Stimulated activated CD4-positive, alpha-beta T cell treated with anti-CD3 and anti-CD28 coated beads, Interleukin-12 subunit alpha, Interleukin-12 subunit beta, amount 100 ng/mL, for 4 hours (primary cell): ENCODE measurements at places on chromosomes 7 and 10.

DNA sequence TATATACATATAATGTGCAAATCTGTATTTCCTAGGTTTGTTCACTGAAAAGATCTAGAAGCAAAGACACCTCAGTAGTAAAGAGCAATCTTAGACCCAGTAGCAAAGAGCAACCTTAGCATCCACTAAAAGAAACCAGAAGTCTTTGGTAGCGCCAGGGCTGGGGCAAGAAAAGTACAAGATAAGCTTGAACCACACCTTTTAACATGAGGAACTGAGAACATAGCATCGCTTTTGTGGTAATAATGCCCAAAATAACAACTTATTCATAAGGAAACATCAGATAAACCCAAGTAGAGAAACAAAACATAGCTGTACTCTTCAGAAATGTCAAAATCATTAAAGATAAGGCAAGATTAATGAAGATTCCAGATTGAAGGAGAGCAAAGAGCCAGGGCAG is 173.4 kb downstream of the IMMP2L start:
- no peak for DNase-seq

DNA sequence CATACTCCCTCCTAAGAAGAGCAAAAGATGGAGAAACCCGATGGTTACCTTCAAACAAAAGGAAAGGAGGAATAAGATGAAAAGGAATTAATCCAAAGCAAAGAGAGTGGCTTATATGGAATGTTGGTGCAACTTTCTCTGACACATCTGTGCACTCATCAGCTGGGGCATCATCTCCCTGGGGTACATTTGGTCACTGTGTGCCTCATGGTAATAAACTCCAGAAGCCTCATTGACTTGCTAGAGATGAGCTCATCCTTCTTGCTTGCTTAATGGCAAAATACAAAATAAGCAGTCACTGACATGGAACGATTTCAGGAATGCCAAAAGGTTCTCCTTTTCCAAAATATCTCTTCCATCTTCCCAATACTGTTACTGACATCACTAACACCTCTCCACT is 22.5 kb downstream of the CAV1 start:
- DNase-seq, result no peak

- DNase-seq, result no peak
Measured at GRCh38 chr7:112125250-112125649, 80.9 kb downstream of the DOCK4 start.

GRCh38 chr7:95253986-95254385 is 70.3 kb downstream of the PON1 start:
- no peak for DNase-seq

- DNase-seq, result no peak
Measured at GRCh38 chr10:30812018-30812851, 182.7 kb upstream of the LYZL2 start.

GRCh38 chr10:58992830-58993460 is 183.5 kb upstream of the PHYHIPL start:
- no peak for DNase-seq

GRCh38 chr10:84095811-84096497 is 43.4 kb upstream of the GHITM start:
- DNase-seq, result no peak

GRCh38 chr7:152883858-152884257 is 124.3 kb downstream of the ACTR3B start:
- DNase-seq, result no peak

DNA sequence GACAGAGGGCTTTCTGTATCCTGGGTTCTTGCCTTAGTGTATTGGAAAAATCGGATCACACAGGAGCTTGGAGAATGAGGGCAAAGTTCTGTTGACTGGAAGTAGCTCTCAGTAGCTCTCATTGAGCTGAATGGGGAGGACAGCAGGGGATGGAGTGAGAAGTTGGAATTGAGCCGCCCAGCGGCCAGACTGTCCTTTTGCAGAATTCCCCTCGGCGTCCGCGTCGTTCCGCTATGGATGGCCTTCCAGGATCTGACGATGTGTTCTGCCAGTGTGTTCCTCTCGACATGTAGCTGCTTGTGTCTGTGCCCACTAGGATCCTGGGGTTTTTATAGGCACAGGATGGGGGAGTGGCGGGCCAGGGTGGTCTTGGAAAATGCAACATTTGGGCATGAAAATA is 351.8 kb upstream of the SEMA3A start:
- no peak for DNase-seq

GRCh38 chr10:129501652-129502436 is 34.8 kb downstream of the MGMT start:
- no peak for DNase-seq

DNA sequence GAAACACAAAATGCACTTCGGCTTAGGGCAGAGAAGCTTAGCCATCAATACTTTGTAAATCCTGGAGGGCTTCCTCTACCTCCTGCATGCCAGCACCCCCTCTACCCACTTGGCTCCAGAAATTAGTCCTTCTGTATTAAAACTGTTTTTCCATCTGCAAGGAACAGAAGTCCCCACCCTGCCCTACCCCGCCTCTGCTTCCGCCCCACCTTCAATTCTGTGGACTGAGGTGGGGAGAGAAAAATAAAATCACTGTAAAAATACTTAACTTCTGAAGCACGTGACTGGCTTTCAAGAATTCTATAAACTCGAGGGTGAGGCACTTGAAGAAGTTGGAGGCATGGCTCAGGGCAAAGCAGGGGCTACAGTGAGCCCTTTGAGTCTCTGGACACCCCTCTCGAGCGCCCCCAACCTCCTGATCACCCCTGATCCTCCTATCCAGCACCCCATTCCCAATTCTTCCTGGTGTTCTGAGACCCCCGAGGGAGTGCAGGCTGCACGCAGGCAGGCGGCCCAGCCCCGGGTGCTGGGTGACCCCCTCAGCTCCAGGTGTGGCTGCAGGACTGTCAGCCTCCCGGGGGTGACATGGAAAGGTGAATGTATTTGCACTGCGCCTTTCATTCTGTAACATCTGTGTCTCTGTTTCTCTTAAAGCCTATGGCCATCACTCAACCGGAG is 7.3 kb upstream of the KIAA1217 start:
- DNase-seq, result no peak

DNA sequence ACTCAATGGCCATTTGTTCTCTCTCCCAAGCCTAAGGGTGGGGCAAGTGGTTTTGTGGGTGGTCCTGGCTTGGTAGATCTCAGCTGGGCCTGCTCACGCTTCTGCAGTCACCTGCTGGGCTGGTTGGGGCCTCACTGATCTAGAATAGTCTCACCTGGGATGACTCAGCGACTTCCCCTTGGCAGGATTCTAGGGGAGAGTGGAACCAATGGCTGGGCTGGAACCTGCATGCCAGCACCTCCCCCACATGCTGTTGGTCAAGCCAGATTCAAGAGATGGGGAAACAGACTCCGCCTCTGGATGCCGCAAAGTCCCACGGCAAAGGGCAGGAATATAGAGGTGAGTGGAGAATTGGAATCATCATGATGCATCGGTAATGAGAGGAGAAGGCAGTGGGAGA is 292.9 kb upstream of the NPVF start:
- no peak for DNase-seq

GRCh38 chr7:76074972-76075370 is 27.1 kb downstream of the MDH2 start:
- DNase-seq, result no peak

- DNase-seq, result no peak
Measured at GRCh38 chr7:68394131-68394530, 1204.1 kb upstream of the AUTS2 start.

DNA sequence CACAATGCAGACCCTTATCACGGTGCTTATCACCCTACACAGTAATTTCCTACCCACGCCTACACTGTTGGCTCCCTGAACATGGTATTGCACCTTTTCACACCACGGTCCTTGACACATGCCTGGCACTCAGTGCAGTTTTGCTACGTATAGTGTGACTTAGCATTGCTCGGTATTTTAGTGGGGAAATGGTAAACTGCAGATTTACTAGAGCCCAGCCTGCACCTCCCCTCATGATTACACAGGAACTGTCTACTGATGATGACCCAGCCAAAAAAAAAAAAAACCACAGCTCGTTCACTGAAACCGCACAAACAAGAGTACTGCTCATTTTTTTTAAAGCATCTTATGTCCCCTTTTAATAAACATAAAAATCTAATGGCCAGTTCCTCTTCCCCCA is 124.2 kb upstream of the ZNF746 start:
- no peak for DNase-seq

DNA sequence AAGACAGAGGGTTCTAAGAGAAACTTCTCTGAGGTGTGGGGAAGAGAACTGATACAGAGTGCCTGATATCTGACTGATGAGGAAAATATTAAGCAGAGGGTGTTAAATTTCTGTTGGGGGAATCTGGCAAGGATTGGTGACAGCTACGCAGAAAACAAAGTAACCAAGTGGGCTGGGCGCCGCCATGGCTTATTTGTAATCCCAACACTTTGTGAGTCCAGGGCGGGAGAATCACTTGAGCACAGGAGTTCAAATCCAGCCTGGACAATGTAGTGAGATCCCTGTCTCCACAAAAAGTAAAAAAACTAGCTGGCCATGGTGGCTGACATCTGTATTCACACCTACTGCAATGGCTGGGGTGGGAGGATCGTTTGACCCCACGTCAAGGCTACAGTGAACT is 2.1 kb upstream of the C7orf25 start:
- no peak for DNase-seq

DNA sequence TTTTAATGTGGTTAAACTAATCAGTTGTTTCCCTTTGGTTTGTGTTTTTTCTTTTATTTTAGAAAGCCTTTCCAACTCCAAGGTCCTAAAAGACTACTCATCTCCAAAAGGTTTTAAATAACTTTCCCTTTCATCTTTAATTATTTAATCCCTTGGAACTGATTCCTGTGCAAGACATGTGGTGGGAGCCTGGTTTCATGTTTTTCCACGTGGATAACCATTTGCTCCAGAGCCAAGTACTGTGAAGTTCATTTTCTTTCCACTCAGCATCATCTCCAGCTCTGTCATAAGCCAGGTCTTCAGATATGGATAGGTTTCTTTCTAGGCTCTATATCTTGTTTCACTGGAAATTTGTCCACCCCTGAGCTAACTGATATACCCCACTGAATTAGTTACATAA is 16.7 kb downstream of the PPP1R3C start:
- no peak for DNase-seq

GRCh38 chr7:56199639-56200038 is 83.4 kb upstream of the NUPR2 start:
- DNase-seq, result no peak

GRCh38 chr10:10798102-10798863 is 219.4 kb upstream of the CELF2 start:
- no peak for DNase-seq

GRCh38 chr10:30439931-30440330 is 5.9 kb downstream of the MAP3K8 start:
- DNase-seq, result no peak

DNA sequence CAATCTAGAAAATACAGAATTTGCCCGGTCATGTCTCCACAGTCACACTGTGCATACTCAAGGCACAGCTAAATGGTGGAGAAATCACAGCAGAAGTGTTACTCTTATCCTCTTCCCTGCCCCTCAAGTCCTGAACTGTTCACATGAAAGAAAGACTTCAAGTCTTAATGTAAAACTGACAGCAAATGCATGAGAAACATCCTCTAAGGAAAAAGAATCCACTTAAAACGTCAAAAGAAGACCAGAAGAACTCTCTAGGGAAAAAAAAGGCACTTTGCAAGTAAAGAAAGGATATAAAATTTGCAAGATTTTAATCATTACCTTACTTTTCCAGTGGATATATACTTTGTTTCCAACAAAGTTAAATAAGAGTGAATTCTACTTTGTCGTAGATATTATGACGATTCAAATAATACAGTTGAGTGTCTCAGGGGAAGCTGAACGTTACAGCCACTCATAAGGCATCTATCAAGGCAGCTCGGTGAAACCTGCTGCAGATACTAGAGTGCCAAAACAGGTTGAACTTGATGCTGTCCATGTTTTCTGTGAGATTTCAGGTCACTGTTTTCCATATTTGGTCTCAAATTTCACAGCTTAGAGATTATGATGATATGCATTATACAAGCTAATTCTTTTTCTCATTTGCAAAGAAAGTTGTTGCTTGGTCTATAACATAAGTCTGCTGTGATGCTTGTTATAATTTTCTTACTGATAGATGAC is 155.0 kb downstream of the CTTNBP2 start:
- DNase-seq, result no peak

GRCh38 chr7:35037211-35037525 is at the start of gene DPY19L1:
TSS of gene DPY19L1 (minus strand) at chr7:35037485. CDS start at chr7:35037394, 91 bp downstream.
- no peak for DNase-seq

GRCh38 chr10:15472008-15472407 is 100.9 kb upstream of the FAM171A1 start:
- no peak for DNase-seq

GRCh38 chr10:4195213-4195612 is 410.2 kb upstream of the KLF6 start:
- DNase-seq, result no peak

- no peak for DNase-seq
Measured at GRCh38 chr7:116557066-116557585, 32.3 kb downstream of the CAV1 start.

- no peak for DNase-seq
Measured at GRCh38 chr10:18753312-18753895, 94.2 kb downstream of the ARL5B start.

DNA sequence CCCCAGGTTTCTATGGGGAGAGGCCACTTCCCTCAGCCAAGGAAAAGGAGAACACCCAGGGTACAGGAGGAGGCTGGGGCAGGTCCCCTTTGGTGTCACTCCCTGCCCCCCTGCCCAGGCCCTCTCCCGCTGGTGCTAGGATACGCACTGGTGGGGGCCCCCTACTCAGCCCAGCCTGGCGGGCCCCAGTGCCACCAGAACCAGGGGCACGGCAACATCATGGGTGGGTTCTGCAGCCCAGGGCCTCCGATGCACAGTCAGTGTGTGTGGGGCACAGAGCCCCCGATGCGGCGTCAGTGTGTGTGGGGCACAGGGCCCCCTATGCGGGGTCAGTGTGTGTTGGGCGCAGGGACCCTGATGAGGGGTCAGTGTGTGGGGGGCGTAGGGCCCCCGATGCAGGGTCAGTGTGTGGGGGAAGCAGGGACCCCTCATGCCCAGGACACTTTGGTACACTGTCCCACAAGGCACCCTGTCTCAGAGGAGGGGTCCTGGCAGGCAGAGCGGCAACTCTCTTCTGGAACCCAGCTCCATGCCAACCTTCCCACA is 23.1 kb upstream of the ZNF735 start:
- no peak for DNase-seq

GRCh38 chr7:129438839-129439651 is 4.8 kb downstream of the STRIP2 start:
- peak; percentile 51 for DNase-seq

DNA sequence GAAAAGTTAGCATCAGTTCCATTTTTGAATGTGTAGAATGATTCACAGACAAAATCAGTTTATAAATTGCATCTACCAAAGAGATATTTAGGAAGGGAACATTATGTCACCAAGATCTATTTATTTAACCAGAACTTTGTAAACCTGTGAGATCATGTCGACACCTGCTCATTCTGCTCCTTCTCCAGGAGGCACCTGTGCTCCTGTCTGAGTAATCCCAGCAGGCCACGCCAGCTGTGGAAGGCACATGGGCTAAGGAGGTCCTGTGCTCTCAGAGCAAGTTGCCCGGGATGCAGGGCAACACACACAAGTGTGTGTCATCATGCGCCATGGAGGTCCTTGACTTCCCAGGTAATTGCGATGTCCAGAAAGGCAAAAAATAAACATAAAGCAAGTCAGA is 45.5 kb upstream of the ADARB2 start:
- DNase-seq, result no peak

GRCh38 chr10:22156750-22157149 is 61.1 kb downstream of the EBLN1 start:
- DNase-seq, result no peak
